ENCODE measurements at places on chromosomes 7 and 10.

GRCh38 chr7:4840079-4840501 lies 21.7 kb downstream of the PAPOLB start:
- no peak for DNase-seq

- no peak for DNase-seq
Measured at GRCh38 chr10:108132303-108132702, 967.8 kb upstream of the SORCS1 start.

GRCh38 chr10:46787321-46787615 lies 124.0 kb upstream of the PTPN20 start:
- DNase-seq = no peak

DNA sequence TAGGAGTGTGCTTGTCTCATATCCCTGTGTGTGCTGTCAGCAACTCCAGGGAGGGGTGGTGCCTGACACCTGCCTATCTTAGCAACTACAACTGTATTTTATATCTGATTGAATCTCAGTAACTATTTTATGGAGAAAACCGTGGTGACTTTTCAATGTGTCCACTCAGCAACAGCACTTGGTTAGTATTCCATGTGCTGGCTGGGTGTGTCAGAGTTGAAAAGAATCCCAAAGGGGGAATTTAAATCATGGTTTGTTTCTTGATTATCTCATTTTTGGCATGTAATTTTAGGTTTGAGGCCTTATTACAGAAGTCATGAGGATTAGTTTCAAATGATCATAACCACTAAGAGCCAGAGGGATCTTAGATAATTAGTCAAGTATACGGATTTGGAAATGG lies 425.7 kb upstream of the FZD8 start:
- no peak for DNase-seq

DNA sequence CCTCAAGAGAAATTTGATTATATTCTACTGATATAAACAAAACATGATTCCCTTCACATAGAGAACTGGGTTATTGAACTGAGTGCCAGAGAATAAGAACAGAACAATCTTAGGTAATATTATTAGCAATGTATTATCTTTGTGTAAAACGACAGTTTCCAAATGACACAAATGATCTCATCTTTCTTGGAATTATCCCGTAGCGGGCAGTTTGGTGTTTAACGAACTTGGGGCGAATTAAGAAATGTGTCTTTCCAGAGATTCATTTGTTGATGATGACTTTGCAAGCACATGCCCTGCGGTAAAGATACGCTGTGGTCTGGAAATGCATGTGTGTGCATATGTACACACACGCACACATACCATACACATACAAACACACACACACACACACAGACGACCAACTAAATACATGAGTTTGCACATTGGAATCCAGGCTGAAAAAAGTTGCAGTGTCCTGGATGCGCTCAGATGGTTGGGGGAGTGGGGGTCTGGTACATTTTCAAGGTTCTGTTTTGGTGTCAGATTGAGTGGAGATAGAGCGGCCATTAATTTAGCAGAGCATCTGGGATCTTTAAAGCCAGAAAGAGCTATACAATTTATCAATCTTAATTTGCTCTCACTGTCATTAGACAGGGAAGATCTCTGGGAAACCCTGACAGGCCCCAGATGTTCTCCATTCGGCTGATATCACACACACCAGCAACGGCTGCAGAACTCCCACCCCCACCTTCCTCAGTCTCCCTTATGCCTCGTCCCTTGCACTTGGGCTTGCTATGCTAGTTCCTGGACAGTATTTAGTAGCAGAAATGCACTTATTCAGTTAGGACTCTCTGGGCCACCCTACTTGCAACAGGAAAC lies 112.4 kb upstream of the FAM171A1 start:
- no peak for DNase-seq

GRCh38 chr7:75658369-75658768 lies 80.4 kb downstream of the HIP1 start:
- no peak for DNase-seq

- DNase-seq = no peak
Measured at GRCh38 chr10:3053155-3053554, 14.2 kb upstream of the PFKP start.

GRCh38 chr7:47670729-47671128 lies 88.8 kb upstream of the TNS3 start:
- no peak for DNase-seq

GRCh38 chr10:103917302-103918052 lies 507 bp downstream of the STN1 start:
- DNase-seq = no peak

GRCh38 chr10:112953174-112954159 lies 3.4 kb downstream of the TCF7L2 start:
- DNase-seq = no peak

DNA sequence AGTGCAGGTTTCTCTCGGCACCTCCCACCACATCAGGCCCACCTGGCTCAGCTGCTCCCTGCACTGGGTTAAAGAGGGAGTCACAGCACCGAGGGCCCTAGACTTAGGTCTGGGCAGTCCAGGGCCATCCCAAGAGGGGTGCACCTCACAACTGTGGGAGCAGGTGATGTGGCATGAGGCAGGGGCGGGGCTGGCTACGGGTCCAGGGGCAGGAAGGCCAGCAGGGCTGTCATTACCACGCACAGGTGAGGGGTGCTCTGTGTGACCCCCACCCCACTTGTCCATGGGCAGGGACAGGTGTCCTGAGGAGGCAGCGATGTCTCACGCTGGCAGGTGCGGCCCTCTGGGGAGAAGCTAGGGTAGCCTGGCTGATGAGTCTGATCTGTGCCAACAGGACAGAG lies 40.5 kb upstream of the DPYSL4 start:
- DNase-seq = no peak

- no peak for DNase-seq
Measured at GRCh38 chr10:1132584-1132983, 76.4 kb downstream of the WDR37 start.

GRCh38 chr10:15857107-15857575 lies 3.2 kb downstream of the MINDY3 start:
- no peak for DNase-seq

All from SHP77 treated with DMSO at 0.1 percent for 48 hours (cell line).